ENCODE measurements at places on chromosomes 16 and 17.

GRCh38 chr17:67095803-67096202, 51.4 kb downstream of the CACNG1 start:
- no peak for DNase-seq

- DNase-seq = no peak
Observed at GRCh38 chr17:12584727-12585126, 81.0 kb upstream of the MYOCD start.

DNA sequence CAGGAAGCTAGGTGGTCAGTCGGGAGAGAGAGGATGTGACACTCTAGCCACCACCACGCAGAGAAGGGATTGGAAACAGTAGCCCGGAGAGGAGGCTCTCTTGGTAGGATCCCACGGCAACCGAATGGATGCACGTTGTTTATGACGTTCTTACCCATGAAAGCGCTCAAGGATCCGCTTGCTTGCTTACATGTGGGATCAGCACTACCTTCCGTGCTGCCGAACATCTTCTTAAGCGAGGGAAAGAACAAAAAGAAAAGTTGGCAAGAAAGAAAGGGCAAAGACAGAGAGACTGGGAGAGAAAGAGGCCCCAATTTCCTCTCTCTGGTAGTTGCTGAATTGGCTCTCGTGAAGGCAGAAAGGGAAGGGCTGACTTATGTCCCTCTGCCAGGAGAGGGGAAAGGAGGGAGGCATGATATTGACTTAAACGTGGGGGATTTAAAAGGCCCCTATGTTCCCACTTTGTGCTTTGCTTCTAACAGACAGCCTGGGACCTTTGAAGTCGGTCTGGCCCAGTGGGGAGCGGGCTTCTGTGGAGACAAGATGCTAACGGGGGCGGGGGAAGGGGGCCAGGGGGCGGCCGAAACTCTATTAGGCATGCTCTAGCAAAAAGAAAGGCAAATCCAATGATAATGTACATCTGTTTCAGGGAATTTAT, 35.4 kb downstream of the SNX20 start:
- DNase-seq = no peak

DNA sequence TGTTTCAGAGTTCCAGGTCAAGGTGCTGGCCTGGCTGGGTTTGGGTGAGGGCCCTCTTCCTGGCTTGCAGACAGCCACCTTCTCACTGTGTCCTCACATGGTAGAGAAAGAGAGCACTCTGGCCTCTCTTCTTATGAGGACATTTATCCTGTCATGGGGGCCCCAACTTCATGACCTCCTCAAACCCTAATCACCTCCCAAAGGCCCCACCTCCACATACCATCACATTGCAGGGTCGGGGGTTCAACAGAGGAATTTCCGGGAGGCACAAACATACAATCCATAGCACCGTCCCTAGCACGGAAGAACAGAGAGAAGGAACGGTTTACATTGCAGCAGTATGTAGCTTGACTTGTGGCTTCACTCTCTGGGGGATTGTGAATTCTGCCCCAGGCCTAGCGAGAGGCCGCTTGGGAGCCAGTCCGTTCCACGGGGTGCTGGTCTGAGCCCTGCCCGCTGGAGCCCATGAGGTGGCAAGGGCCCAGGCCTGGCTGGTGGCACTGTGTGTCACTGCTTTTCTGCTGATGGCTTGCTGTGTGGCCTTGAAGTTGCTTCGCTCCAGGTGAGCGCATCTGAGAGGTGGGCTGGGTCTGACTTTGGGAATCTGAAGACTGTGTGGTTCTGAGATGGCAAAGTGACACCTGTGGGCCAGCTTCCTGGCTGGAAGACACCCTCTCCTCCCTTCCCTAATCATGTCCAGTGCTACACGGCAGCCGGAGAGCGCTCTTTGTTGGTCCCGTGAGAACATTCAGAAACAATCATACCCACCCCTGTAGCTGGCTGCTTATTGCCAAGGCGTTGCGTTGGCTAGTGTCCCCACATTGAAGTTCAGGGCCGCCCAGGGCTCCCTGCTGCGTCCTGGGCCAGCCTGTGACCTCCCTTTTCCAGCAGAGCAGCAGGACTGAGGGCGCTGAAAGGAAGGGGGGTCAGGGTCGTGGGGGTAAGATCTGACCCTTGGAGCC, 98.3 kb downstream of the CMIP start:
- no peak for DNase-seq

- DNase-seq = no peak
Observed at GRCh38 chr16:57341441-57342303, 16.9 kb upstream of the CCL22 start.

DNA sequence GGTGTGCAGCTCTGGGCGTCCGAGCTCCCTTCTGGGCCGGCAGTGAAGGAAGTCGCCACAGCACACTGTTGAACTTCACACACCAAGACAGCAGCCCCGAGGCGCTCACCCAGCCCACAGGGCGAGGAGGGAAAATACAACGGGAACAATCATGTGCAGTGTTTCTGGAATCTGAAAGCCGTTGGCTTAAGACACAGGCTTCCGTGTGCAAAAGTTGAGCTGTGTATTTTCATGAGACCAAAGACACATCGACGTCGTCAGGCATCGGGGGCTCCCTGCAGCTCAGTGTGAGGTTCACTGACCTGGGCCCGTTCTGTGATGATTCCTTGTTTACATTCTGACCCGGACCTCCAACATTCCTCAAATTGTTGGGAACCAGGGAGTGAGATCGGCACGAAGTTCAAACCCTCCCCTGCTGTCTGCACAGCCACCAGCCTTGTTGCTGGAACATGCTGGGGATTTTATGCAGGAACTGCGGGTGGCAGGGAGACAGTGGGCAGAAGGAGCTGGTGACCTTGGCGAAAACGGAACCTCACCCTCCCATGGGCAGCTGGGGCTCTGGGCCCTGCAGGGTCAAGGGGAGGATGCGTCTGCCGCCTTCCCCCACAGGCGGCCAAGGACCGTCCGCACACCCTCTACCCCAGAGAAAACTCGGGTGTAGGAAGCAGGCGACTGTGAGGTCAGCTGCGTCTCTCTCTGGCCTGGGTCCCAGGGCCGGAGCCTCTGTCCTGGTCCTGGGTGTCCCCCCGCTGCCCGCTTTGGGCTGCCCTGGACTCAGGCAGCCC, 72.2 kb downstream of the METRNL start:
- no peak for DNase-seq

DNA sequence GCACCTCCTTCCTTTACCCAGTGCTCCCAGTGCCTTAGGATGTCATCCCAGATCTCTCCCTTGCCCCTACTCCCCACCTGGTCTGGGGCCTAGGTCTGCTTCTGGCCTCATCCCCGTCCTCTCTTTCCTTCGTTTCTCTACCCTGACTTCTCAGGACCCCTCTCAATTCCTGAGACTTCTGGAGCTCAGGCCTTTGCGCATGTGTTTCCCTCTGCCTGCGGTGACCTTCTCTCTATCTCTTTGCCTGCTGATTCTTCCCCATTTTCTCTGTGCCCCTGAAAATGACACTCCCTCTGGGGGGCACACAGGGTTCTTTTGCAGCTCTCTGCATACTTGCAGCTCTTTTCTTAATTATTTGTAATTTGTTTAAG, 13.5 kb downstream of the ADORA2B start:
- DNase-seq = no peak

DNA sequence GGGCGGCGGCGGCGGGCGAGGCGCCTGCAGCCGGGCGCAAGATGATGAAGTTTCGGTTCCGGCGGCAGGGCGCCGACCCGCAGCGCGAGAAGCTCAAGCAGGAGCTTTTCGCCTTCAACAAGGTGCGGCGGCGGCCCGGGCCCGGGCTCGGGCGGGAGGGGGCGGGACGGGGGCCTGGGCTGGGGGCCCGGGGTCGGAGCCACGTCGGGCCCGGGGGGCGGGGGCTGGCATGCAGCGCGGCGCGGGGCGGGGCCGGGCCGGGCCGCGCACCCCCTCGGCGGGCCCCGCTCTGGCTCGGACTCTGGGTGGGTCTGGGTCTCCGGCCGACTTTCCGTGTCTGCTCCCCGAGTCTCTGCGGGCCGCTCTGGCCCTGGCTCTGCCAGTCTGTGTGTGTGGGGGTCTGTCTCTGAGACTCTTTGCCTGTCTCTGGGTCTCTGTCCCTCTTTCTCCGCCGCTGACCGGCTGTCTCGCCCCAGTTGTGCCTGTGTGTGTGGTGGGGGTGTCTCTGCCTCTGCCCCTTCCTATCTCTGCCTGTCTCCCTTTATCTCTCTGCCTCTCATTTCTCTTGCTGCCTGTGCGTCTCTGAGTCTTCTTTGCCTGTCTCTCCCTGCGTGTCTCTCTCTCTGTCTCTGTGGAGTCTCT, 328 bp downstream of the LLGL1 start:
- DNase-seq = no peak

GRCh38 chr17:74759243-74759801, 10.9 kb downstream of the NHERF1 start:
- DNase-seq = no peak

DNA sequence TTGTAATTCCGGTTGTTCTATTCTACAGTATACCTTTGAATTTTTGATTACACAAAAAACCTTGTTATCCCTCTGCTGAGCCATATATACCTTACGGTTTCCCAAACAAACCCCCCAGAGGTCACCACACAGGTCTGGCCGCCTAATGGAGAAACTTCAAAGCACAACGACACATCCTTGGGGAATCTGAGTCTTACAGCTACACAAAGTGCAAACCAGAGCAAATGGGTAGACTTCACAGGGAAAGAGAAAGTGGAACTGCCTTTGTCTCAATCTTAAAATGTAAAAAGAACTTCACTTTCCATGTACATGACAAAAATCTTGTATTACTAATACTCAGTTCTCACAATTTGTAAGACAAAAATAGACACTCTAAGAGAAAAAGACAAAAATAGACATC, 2.7 kb downstream of the FBXO31 start:
- DNase-seq = no peak

- DNase-seq = no peak
Observed at GRCh38 chr17:4969551-4970173, 2.0 kb upstream of the SPAG7 start.

- no peak for DNase-seq
Observed at GRCh38 chr16:78786635-78787034, 687.2 kb downstream of the WWOX start.

DNA sequence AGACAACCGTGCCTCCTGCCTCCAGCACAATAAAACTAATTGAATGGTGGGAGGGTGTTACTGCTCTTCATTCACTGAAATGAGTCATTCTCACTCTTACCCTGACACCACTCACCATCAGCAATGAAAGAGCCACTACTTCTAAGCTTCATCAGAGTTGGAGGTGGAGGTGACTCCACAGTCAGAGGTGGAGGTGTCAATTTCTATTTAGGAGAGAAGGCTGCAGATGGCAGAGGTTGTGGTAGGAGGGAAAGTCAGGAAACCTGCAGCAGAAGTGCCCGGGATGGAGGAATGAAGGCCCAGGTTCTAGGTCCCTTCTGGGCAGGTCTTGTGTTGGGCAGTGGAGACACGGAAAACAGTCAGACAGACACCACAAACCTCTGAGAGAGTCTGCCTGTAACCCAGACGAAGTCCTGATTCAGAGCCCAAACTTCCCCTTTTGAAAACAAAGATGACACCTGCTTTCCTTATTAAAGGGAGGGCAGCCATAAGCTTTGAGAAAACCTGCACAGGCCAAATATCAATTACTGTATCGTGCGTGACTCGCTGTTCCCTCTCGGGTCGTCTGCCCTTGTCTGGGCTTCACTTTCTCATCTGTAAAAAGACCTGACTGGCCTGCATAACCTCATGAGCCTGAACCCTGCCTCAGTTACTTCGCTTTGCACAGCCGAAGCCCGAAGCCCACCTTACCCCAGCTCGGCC, 668 bp downstream of the ATPAF2 start:
- DNase-seq = no peak

DNA sequence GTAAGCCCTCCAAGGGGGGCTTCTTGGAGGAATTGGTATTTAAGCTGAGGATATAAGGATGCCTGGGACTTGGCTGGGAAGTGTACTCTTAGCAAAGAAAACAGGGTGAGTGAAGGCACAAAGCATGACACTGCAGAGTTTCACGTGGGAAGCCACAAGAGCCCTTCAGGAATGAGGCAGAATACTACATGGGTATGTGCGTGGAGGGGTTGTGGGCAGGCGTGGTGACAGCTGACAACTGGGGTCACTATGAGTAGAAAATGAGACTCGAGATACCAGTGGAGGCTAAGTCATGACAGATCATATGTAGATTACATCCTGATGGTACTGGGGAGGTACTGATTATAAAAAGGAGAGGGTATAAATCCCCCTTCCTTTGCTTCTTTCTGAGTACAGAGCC, 78.1 kb upstream of the XYLT1 start:
- no peak for DNase-seq

DNA sequence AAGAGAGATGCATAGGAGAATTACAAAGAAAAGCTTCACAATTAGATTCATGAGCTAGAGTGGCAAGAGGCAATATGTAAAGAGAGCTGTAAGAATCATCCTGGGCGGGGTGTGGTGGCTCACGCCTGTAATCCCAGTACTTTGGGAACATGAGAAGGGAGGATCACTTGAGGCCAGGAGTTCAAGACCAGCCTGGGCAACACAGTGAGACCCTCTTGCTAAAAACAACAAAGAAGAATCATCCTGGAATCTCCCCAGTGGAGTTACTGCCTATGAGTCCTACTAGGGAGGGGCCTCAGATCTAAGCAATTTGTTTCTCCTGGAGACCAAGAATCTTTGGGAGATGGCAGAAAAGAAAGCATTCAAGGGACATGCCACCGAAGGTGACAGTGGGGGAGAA, 119.1 kb downstream of the HIC1 start:
- DNase-seq = no peak

DNA sequence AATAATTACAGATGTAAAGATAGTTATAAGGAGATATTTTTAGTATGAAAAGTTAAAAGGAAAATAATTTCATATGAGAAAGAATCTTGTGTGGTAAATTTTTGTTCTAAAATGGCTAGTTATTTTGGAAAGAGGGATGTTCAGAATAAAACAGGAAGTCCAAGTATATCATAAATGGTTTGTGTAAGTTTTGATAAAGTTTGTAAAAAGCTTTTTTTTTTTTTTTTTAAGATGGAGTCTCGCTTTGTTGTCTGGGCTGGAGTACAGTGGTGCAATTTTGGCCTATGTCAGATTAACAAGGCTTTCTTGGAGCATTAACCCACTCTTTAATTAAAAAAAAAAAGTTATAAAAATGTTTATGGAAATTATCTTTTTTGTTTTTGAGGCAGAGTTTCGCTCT, 8.2 kb upstream of the CDK10 start:
- DNase-seq = no peak

- DNase-seq = no peak
Observed at GRCh38 chr17:55354941-55355340, 66.7 kb downstream of the MMD start.

DNA sequence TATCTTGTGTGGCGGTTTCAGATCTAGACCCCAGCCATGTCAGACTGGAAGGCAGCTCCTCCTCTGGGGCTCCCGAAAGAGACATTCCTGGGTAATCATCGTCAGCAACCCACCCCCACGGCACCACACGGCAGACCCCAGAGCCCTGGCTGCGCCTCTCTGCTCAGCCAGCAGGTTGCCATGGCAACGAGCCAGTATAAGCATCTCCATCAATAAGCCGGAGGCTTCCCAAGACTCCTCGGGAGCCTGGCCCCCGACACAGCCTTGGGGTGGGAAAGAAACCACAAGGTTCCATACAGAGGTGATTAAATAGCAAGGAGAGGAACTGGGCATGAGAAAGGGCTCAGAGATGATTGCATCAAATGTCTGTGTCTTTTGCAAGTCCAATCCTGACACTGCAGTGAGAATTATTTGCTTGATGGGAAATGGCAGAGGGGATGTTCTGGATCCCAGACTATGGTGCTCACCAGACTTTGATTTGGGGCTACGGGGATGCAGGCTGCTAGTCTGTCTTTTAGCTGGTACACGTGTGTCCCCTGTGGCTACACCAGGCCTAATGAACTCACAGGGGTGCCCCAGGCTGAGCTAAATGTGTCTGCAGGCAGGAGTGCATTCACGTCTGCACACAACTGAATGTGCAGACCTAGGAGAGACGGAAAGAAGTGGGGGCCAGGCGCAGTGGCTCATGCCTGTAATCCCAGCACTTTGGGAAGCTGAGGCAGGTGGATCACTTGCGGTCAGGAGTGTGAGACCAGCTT, 320.5 kb upstream of the TNRC6C start:
- no peak for DNase-seq
